ENCODE measurements at places on chromosomes 2 and 18. TPM values are rescaled to one million over a fixed set of nuclear protein-coding genes. Genes with fewer than 3 reads are reported as not detected.

Gene MAP3K19
- total RNA-seq: not detected

Gene ANKRD30BL
- total RNA-seq: not detected

DNA sequence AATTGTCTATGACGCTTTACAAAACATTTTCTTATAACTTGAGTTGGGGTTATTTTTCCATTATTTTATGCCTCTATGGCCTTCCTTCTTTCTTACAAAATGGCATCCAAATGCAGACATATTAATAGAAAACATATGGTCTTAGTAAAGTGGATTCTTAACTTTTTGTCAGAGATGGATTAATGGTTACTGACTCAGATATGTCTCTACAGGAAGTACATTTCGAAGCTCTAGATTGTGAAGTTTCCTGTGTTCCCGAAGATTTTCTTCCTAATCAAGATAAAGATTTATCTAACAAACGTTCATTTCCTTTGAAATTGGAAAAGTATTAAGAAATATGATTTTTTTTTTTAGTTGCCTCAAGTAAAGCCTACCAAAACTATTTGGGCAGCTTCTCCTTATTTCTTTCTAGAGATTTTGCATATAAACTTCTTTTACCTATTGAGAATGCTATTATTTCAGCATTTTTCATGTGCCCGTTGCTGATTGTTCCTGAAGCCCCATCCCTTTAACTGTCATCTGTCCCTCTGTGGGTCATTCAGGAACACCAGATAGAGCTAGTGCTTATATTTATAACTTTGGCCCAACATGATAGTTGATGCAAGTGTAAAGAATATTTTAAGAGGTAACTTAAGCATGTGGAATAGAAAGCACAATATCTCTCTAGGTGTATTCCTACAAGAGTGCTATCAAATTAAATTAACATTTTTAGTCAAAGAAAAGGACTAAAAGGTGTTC is 498.0 kb downstream of the CCDC85A start:
- peak; percentile 8 for DNase-seq

- DNase-seq: no peak
These were observed 438.9 kb downstream of the ERBB4 start for GRCh38 chr2:212099658-212100057.

DNA sequence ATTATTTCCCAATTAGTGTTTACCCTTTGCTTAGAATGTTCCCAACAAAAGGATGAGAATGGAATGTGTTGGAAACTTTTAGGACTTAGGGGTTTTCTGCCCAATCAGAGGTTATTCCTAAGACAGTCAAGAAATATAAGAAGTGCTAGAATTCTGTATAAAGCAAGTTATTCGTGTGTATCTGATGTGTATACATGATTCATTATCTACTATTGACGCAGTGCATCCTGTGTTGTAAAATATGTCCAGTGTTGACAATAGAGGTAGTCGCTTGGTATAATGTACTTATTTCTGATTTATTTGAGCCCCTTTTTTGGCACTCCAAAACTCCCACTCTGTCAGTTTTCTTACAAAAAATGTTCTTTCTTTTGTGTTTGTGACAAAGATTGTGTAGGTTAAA is 881 bp downstream of the PIKFYVE start:
- DNase-seq: peak; percentile 32

- no peak for DNase-seq
These were observed 16.2 kb downstream of the OTX1 start for GRCh38 chr2:63066838-63067237.

DNA sequence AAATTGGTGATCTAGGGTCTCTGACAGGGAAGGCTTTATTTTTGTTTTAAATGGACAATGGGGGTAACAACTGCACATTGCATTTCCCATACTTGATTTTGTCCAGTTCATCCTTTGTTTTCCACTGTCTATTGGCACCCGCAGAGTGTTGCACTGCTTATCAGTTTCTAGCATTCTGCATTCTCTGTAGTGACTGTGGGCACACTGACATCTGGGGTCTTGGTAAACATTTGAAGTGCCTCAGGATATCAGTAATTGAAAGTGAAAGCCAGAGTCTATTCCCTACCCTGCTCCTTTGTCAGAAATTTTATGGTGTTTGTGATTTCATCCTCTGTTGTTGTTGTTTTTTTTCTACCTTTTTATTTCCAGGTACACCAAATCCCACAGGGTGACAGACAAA is 132.1 kb upstream of the EPC2 start:
- DNase-seq: no peak

GRCh38 chr2:212520340-212520739 is 18.3 kb downstream of the ERBB4 start:
- DNase-seq: no peak

GRCh38 chr18:45085916-45086624 is 405.4 kb downstream of the SETBP1 start:
- no peak for DNase-seq
